PC-9 (cell line): ENCODE measurements at places on chromosomes 5 and 9. TPM values are rescaled to one million over a fixed set of nuclear protein-coding genes. Genes with fewer than 3 reads are reported as not detected.

PFN3 gene
- total RNA-seq, result not detected in 2 replicates

TMEFF1 gene
- 1.1 and 1.7 TPM in 2 replicates for total RNA-seq

DMRT3 gene
- total RNA-seq, result not detected in 2 replicates

EIF4E1B gene
- not detected in 2 replicates for total RNA-seq

FOXD4 gene
- not detected in 2 replicates for total RNA-seq

PCDHGA9 gene
- total RNA-seq, result not detected in 2 replicates

BAAT gene
- total RNA-seq, result not detected in 2 replicates

ANKRD31 gene
- total RNA-seq, result 0.23 and 0.48 TPM in 2 replicates

LURAP1L gene
- total RNA-seq, result 3.6 and 4.1 TPM in 2 replicates

PRR16 gene
- total RNA-seq, result 2.8 and 5.0 TPM in 2 replicates
